ENCODE measurements at places on chromosomes 7 and 10.

- no peak for DNase-seq
Observed at GRCh38 chr7:111172564-111173257, 81.8 kb downstream of the LRRN3 start.

GRCh38 chr10:114678820-114679219 lies 20.7 kb upstream of the ABLIM1 start:
- no peak for DNase-seq

DNA sequence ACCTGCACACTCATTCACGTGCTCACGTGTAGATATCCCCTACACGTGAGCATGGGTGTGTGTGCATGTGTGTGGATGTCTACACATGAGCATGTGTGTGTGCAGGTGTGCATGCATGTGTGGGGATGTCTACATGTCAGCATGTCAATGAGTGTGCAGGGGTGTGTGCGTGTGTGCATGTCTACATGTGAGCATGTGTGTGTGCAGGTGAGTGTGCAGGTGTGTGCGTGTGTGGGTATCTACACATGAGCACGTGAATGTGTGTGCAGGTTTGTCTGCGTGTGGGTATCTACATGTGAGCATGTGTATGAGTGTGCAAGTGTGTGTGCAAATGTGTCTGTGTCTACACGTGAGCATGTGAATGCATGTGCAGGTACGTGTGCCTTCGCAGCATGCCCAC lies 274.8 kb downstream of the PTPRN2 start:
- DNase-seq: no peak

DNA sequence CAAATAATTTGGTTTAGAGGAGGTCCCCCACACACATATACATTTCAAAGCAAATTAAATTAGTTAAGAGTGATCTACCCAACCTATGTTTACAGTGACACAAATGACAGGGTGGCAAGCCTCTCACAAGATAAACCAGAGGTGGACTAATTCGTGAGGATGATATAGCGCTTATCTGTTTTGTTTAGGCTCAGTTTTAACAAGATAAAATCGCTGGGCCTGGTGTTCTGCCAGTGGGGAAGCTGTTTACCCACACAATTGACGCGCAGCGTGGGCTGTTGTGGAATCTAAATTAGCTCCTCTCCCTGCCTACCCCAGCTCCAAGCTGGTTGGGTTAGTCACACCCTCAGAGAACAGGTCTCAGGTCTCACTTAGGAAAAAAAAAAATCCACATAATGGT lies 16.7 kb upstream of the PLXNA4 start:
- no peak for DNase-seq

GRCh38 chr10:11425676-11426075 lies 185.8 kb downstream of the USP6NL start:
- DNase-seq: no peak

- no peak for DNase-seq
Observed at GRCh38 chr10:34739915-34740314, 75.2 kb downstream of the PARD3 start.

GRCh38 chr7:134004829-134005505 lies 122.2 kb upstream of the LRGUK start:
- no peak for DNase-seq

DNA sequence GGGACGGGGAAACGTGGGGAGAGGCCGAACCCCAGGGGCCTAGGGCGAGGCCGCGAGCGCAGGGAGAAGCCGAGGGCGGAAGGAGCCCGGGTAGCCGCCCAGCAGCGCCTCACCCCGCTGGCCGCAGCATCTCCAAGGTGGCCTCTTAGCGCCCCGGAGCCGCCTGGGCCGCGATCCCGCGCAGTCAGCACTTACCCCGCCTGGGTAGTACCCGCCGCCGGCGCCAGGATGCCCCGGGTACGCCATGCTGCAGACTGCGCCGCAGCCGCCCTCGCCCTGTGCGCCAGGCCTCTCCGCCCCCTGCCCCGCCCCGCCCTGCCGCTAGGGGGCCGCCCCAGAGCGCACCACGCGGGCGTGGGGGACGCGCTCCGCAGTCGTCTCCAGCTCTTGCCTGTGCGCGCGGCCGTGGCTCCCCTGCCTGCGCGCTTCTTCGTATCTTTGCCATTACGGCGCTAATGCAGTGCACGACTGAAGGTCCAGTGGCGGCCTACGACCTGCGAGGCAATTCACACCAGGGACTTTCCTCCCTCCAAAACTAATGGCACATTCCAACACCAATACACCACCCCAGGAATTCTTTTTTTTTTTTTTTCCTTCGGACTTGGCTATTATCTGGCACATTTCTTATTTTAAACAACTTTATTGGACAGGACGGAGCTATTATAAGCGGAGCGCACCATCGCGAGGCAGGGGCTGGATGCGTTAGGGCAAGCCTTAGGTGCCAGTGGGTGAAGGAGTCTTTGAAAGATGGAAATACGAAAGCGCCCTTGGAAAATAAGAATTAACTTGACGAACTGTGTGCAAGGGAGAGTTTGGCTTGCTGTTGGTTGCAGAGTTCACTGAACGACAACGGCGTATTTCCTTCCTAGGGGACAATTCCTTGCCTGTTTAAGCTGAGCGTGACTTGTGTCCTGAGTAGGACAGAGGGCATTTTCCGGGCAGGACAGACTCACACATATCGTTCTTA lies at the start of gene SRI:
Gene SRI (minus strand): TSS at position 258 of the 967 bp plus-strand sequence. CDS start 12 bp downstream, at position 246.
- DNase-seq: peak; percentile 78

DNA sequence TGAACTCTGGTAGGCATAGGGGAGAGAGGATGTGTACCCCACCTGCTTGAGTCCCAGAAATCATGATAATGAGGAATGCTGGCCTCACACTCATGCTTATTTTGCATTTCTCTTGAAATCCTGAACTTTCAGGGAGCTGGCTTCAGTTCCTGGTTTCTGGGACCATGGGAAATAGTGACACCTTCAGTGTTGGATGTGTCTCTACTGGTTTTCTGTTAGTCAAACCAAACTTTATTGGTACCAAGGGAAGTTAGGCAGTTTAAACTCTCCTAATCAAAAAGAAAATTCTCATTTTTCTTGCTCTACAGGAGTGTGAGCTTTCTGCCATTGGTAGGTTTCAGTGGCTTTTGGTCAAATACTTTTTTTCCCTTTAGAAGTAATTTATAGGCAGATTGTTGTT lies 11.8 kb upstream of the PCGF5 start:
- no peak for DNase-seq

- DNase-seq: no peak
Observed at GRCh38 chr7:129801882-129802281, 150.9 kb downstream of the UBE2H start.

GRCh38 chr10:133100186-133100585 lies 12.5 kb downstream of the ADGRA1 start:
- DNase-seq: no peak

GRCh38 chr10:126153711-126154628 lies 234.3 kb downstream of the ADAM12 start:
- no peak for DNase-seq

DNA sequence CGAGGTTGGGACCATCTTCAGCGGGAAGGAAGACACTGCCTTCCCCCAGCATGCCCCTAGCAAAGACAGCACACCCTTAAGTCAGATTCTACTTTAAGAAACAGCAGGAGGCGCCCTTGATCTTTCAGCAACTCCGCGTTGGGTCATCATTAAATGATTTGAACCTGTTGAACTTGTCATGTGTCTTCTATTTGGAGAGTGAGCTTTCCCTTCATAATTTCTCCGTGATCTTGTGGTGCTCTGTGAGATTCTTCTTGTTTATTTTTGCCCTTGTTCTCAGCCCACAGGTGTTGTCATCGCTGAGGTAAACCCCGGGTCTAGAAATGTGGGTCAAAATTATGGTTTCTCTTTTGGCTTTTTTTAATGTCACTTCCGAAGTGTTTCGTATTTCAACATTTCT lies 49.5 kb upstream of the PITRM1 start:
- DNase-seq: no peak

- DNase-seq: no peak
Observed at GRCh38 chr10:32692174-32692573, 246.2 kb downstream of the CCDC7 start.

GRCh38 chr10:72082856-72083789 lies 5.2 kb downstream of the SPOCK2 start:
- no peak for DNase-seq

DNA sequence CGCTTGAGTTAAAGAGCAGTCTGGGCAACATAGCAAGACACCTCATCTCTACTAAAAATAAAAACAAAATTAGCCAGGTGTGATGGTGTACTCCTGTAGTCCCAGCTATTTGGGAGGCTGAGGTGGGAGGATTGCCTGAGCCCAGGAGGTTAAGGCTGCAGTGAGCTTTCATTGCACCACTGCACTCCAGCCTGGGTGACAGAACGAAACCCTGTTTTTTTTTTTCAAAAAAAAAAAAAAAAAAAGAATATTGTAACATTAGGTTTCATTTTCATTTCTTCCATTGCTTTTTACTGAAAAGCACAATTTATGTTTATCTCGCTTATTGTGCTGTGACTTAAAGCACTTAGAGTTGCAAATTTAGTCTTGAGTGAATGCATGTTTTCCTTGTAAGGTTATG lies 80.0 kb downstream of the MLLT10 start:
- DNase-seq: no peak

DNA sequence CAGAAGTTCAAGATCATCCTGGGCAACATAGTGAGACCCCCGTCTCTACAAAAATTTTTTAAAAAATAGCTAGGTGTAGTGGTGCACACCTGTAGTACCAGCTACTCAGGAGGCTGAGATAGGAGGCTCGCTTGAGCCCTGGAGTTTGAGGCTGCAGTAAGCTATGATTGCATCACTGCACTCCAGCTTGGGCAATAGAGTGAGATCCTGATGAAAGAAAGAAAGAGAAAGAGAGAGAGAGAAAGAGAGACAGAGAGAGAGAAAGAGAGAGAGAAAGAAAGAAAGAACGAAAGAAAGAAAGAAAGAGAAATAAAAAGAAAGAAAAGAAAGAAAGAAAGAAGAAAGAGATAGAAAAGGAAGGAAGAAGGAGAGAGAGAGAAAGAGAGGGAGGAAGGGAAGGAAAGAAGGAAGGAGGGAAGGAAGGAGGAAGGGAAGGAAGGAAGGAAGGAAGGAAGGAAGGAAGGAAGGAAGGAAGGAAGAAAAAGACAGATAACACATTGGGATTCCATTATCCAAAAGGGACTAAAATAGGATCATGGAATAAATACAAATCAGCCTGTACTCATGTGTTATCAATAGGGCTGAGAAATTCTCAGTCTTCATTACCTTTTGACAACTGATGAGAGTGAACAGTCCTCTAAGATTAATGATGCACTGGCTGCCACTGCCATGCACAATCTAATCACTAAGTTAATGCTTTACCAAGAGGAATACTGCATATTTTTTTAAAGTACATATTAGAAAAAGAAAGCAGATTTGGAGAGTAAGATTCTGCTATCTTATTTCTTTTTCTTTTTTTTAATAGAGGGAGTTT lies 35.4 kb upstream of the WAC start:
- DNase-seq: no peak

- DNase-seq: no peak
Observed at GRCh38 chr10:52261362-52261761, 52.7 kb upstream of the DKK1 start.

GRCh38 chr7:158279539-158280447 lies 307.8 kb downstream of the PTPRN2 start:
- DNase-seq: no peak

DNA sequence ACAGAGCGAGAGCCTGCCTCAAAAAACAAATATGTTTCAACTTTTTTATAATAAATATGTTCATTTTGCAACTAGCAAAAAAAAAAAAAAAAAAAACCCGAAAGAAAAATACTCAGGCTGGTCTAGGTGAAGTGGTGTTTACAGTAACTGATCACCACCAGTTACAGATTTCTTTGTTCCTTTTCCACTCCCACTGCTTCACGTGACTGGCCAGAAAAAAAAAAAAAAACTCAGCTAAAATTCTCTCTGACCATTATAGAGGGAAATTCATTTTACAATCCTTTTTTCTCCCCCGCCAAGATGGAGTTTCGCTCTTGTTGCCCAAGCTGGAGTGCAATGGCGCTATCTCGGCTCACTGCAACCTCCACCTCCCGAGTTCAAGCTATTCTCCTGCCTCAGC lies 4.6 kb upstream of the ASCC1 start:
- DNase-seq: no peak

- DNase-seq: no peak
Observed at GRCh38 chr7:101629171-101629570, at the start of gene MYL10. MYL10 (minus strand) TSS chr7:101629296; CDS start chr7:101629118, 178 bp downstream.

GRCh38 chr10:122557516-122557915 lies 3.0 kb upstream of the DMBT1 start:
- DNase-seq: no peak

DNA sequence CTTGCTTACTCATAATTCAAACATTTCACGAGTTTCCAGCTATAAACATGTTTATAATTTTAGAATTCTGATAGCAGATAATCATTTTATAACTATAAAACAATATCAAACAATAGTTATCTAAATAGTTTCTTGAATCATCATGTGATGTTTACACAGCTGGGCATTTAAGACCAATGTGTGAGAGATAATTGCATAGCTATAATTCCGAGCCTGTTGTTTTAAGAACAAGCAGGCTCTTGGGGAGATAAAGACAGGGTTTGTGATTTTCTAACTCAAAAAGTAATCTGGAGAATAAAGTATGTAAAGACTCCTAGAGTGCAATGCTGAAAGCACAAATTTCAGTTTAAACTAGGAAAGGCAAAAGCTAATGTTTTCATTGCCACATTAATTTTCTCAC lies 331.2 kb downstream of the LRRTM3 start:
- DNase-seq: no peak

GRCh38 chr7:78169992-78170391 lies 371.4 kb downstream of the PHTF2 start:
- DNase-seq: no peak

- DNase-seq: no peak
Observed at GRCh38 chr10:131724891-131725580, 175.8 kb upstream of the PPP2R2D start.

- no peak for DNase-seq
Observed at GRCh38 chr10:121983852-121984251, 5.1 kb upstream of the TACC2 start.

GRCh38 chr7:143884969-143885559 lies 16.9 kb downstream of the TCAF1 start:
- DNase-seq: no peak

DNA sequence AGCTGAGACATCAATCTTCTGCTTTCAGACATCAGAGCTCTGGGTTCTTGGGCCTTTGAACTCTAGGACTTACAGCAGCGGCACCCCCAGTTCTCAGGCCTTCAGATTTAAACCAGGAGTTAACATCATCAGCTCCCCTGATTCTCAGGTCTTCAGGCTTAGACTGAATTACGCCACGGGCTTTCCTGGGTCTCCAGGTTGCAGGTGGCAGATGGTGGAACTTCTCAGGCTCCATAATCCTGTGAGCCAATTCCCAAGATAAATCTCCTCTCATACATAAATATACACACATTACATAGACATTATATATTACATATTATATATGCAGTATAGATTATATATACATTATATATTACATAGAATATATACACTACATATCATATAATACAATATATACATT lies 408.9 kb upstream of the AUTS2 start:
- DNase-seq: no peak

- DNase-seq: no peak
Observed at GRCh38 chr10:2111965-2112364, 374.6 kb upstream of the ADARB2 start.
